Stimulated activated CD8-positive, alpha-beta memory T cell treated with anti-CD3 and anti-CD28 coated beads, Interleukin-7, amount 100 ng/mL, for 1 hour (primary cell): ENCODE measurements at places on chromosomes 12 and 14.

GRCh38 chr12:904010-904414, 45.5 kb downstream of the RAD52 start:
- DNase-seq, result no peak

DNA sequence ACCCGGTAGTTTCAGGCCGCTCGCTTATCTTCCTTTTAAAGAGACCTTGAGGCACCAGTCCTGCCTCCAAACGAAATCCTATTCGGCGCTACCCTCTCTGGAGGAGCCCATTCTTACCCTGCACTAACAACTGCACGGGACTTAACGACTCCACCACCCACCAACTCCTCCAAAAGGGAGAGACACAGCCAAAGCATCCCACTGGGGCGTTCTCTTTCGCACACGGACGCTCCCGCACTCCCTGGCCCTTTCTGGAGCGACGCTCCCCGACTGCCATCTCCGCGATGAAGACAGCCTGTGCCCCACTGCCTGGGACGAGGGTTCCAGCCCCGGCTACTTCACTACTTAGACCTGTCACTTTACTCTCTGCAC, 650 bp downstream of the GALC start:
- no peak for DNase-seq

- no peak for DNase-seq
Measured at GRCh38 chr14:55976219-55976618, 142.0 kb upstream of the PELI2 start.

DNA sequence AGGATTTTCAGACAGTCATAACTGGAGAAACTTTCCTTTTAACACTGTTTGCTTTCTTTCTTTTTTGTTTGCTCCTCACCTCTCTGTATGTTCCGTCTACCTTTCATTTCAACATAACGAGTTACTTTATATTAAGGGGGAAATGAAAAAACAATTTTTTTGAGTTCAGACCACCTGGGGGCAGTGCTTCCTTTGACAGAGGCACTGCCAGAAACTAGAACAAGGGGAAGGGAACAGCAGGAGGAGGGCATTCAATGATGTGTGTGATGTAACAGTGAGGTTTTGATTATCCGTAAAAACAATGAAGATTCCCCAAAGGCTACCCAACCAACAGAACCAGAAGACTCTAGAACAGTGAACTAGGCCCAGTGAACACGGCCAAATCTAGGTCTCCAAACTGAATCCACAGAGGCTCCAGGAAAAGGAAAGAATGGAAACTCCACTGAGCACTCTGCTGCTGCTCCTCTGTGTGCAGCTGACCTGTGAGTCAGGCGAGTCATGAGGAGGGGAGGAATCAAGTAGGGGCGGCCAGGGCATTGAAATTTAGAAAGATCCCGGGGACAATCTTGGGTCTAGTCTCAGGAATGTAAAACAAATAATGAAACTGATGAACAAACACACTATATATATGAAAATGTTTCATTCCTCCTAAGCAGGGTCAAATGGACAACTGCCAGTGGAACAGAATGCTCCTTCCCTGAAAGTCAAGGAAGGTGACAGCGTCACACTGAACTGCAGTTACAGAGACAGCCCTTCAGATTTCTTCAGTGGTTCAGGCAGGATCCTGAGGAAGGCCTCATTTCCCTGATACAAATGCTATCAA, 323.5 kb downstream of the DAD1 start:
- DNase-seq, result no peak

- DNase-seq, result no peak
Measured at GRCh38 chr12:12987421-12987820, 12.6 kb downstream of the HEBP1 start.

DNA sequence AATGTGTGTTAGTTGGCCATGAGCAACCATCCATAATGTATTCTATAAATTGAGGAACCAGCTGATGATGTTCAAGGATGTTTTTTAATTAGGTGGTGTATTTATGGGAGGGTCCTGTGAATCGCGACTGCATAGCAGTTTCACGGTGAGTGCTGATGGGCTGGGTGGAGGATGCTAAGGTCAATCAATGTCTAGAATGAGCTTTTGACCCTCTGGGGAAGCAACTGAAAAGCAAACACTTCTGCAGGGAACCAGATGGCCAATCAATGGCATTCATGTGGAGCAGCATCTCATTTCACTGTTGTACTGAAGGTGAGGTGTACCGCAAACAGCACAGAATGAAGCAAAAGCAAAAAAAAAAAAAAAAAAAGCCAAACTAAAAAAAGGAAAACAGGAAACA, 676.1 kb upstream of the TMEM132C start:
- no peak for DNase-seq

DNA sequence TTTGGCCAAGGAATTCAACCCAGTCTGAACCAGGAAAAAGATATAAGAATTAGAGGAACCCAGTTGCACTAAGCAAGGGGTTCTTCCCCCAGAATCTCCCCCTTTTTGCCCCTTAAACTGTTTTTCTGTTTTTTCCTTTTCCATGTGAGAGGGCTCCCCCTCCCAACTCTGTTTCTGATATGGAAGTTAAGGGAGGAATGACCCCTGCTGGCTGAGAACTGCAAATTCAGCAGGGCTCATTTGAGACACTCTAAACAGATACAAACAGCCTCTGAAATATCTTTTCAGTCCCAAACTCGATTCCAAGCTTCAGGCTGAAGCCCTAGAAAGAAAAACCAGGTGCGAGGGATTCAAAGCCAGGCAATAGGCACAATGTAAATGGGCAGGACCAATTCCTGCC, 132.7 kb downstream of the SLC41A2 start:
- DNase-seq, result no peak

GRCh38 chr12:99476956-99477355, 170.6 kb upstream of the GARIN6 start:
- no peak for DNase-seq

GRCh38 chr14:75229661-75230139, 48.9 kb upstream of the FOS start:
- no peak for DNase-seq

GRCh38 chr12:13627536-13627935, 353.9 kb downstream of the GRIN2B start:
- DNase-seq, result no peak

DNA sequence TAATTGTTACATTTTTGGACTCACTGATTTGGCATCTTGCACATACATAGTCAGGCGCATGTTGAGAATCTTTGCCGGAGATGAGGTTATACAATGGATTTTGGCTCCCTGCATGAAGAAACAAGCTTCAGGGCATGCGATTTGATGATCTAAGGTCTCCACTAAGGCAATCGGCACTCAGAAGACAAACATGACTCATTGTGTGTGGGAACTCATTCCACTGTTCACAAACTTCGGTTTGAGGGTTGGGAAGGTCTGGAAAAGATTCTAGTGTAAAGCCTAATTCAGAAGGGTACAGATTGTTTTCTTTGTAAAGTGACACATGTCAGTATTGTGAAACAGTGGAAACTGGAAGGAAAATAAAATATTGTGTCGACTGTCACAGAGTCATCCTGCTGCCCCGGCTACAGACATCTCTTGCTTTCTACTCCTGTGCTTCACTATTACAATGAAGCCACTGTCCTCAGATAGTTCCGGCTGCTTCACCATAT, 192.6 kb upstream of the HMGA2 start:
- DNase-seq, result no peak

DNA sequence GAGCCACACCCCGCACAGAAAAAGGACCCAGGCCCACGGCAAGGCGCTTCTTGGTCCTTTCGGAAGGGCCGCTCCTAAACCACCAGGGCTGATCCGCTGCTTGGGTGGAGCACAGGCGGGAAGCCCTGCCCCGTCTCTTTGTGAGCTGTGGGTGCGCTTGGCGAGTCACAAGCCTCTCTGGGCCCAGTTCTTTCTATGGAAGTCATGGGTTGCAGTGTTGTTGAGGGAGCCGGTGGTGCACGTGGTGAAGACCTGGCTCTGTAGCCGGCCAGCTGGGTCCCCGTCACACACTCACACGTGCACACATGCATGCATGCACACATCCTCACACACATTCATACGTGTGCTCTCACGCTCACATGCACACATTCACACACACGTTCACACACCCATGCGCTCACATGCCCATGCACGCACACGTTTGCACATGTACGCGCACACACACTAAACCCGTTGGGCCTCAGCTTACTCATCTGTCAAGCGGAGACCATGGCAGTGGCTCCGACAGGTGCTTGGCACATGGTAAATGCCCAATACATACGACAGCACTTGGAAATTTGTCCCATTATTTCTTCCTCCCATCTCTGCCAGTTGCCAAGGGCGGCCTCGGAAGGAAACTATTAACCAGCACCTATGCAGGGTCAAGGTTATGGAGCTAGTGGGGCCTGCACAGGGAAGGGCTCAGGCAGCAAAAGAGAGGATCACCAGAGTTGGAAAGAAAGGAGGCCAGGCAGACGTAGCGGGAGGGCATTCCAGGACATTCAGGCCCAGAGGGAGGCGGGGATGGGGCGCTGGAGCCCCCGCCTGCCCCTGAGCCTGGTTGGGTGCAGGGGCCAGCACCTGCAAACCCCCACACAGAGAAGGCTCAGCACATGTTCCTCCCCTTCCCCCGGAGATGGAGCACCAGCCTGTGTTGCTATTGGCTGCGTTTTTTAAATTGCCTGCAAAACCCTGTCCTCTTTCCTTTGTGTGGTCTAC, 96.9 kb downstream of the SETD3 start:
- DNase-seq, result no peak

- no peak for DNase-seq
Measured at GRCh38 chr14:102889615-102890014, 32.8 kb upstream of the AMN start.

- no peak for DNase-seq
Measured at GRCh38 chr12:120759591-120760348, 34.1 kb downstream of the ACADS start.

DNA sequence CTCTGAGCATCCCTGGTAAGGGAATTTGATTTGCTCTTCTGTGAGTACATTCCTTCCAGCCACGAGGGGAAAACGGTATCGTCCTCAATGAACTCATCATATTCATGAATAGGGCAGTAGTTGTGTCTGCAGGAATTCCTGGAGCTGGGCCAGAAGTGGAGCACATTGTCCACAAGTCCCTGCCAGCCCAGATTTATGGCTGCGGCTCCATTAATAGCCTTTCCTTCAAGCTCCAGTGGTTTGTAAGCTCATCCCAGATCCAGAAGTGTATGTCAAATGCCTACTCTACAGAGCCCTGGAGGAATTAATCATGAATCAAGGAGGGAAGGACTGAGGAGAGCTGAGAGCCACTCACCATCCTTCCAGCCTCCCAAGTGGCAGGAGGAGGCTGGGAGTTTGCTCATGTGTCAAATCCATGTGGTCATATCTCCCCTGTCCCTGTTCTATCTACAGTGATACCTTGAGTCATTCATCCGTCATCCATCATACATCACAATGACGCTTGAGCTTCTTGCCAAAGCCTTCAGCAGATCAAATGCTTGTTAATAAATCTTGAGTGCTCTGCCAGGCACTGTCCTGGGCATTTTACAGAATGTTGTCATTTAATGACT, 65.5 kb downstream of the SVOP start:
- DNase-seq, result no peak

DNA sequence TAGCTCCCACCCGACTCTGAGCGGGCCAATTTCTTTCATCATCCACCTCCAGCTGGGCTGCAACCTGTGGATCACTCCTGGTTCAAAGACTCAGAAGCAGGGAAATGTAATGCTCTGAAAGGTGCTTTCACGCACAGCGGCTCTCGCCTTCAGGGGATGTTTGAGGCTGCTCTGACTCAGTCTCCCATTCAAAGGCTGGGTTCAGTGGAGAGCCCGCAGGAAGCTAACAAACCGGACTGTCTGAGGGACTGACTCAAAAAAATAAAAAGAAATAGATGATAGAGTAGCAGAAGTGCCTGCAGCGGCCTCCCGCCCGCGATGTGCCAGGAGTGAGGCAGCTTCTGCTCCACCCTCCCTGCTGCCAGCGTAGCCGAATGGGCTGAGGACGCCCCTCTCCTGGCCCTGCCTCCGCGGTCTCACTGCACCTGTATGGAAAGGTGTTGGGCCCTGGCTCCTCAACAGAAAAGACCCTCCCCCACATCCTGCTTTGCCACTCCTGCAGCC, 98.0 kb downstream of the GCH1 start:
- DNase-seq, result no peak

DNA sequence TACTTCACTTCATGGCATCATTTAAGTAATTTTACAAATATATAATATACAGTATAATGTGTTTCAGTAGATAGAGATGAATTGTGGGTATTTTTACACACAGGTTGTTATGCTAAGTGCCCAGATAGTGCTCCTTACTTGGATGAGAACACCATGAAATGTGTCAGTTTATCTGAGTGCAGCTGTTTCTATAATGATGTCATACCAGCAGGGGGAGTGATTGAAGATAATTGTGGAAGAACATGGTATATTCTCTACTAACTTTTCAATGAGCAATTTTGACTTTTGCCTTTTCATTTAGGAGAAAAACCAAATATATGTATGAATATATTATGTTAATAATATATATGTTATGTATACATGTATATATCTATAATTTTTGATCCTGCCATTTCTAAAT, 221.6 kb downstream of the LRRK2 start:
- DNase-seq, result no peak
